ENCODE measurements at places on chromosomes 3 and 15. TPM values are rescaled to one million over a fixed set of nuclear protein-coding genes. Genes with fewer than 3 reads are reported as not detected.

A4GNT gene
- total RNA-seq, result not detected

TRPM1 gene
- not detected for total RNA-seq

RABL3 gene
- total RNA-seq, result 21.9 TPM

BLM gene
- total RNA-seq, result 13.6 TPM

GOLGA8Q gene
- 0.69 TPM for total RNA-seq

Data from diencephalon (tissue), 1 donor.